ENCODE measurements at places on chromosomes 1 and 21.

DNA sequence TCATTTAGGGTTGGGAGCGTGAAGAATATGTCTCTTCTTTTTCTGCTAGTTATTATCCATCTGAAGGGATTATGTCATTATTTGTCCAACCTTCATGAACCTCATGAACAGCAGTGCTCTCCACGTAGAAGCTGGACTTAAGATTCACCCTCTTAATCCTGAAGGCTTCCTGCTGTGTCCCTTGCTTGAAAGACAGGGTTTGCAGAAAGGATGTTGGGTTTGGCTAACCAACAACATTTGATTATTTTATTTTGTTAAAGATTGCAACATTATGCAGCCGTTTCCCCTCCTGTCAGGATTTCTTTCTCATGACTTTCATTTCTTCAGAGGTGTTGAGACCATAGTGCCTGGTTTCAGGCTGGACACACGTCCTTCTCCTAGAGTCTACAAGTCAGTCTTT lies 75.2 kb downstream of the NGF start:
- DNase-seq: no peak

GRCh38 chr1:185170291-185170848 lies 13.4 kb downstream of the SWT1 start:
- DNase-seq: peak; percentile 51

GRCh38 chr1:207922554-207922953 lies 11.6 kb upstream of the CD34 start:
- DNase-seq: no peak

DNA sequence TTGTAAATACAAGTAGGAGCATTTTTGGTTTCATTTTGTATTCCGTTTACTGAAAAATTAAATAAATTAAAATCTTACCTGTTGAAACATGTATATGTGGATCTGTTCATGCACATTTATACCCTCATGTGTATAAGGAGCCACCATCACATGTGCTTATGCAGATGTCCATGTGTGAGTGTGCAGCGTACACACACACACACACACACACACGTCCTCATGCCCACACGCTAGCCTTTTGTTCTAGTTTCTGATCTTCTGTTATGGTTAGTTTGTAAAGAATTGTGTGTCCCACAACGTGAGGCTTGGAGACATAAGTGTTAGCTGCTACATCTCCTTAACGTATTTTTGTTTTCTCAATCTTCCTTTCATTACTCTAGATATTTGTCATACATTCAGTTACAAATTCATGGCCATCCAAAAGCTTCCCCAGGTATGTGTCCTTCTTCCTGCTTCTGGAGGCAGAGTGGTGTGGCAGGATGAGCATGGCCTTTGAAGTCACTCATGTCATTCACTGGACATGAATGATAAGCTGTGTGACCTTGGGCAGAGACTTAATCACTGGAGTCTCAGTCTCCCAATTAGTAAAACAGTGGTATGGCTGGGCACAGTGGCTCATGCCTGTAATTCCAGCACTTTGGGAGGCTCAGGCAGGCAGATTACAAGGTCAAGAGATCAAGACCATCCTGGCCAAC lies 54.6 kb downstream of the TENT5C start:
- no peak for DNase-seq
